Hepatocyte (in vitro differentiated cells): ENCODE measurements at places on chromosomes 6 and 20.

GRCh38 chr6:148374040-148374774, 31.6 kb downstream of the SASH1 start:
- no peak for DNase-seq

- DNase-seq = no peak
Observed at GRCh38 chr20:44720621-44720996, 5.4 kb downstream of the CCN5 start.

- no peak for DNase-seq
Observed at GRCh38 chr6:41441598-41442351, 104.4 kb upstream of the FOXP4 start.

DNA sequence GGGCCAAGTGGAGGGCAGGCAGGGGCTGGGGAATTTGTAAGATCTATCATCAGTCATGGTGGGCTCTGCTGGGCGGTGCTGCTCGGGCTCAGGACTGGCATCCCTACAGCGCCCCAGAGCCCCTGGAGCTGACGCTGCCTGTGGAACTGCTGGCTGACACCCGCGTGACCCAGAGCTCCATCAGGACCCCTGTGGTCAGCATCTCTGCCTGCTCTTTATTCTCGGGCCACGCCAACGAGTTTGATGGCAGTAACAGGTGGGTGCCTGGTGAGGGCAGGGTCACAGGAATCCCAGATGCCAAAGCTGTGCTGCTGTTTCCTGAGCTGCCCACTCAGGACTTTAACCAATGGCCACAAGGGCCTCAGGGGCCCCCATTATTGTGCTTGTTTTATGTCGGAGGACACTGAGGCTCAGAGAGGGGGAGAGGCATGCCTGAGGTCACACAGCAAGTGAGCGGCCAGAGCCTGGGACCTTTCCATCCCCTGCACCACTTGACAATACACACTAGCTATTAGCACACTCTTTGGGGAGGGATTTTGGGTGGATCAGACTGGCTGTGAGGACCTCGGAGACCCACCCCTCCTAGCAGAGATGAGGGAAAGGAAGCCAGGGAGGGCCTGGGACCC, 6.3 kb downstream of the BPIFB2 start:
- DNase-seq = no peak

DNA sequence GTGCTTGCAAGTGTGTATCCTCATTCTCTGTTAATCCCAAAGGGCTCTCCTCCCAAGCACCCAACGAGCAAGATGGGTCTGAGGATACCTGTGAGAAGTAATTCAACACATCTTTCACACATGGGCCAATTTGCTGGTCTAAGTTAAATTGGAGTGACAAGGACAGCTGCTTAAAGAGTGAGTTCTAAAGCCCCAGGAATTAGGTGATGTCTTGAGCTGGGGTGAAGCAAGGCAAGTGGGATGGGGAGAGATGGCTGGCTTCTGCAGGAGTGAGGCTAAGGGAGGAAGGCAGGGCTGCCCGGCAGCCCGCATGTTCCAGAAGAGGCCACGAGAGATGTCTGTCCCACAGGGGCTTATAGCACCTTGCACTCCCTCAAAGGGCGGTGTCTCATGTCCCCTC, 288.5 kb downstream of the CDH26 start:
- DNase-seq = no peak

- DNase-seq = no peak
Observed at GRCh38 chr6:135651964-135652755, 154.6 kb upstream of the AHI1 start.

DNA sequence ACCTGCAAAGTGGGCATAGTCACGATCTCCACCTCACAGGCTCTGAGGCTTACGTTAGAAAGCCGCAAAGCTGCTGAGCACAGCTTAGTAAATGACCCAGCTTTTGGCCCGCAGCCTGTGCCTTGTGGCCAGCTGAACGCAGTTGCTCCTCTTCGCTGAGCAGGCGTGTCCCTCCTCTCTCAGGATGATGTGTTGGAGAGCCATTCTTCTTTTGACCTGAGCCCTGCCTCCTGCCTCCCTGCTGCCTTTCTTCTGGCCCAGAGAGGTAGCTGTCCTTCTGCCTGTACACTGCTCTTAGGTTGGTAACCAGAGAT, 47.6 kb upstream of the MYL9 start:
- DNase-seq = no peak

DNA sequence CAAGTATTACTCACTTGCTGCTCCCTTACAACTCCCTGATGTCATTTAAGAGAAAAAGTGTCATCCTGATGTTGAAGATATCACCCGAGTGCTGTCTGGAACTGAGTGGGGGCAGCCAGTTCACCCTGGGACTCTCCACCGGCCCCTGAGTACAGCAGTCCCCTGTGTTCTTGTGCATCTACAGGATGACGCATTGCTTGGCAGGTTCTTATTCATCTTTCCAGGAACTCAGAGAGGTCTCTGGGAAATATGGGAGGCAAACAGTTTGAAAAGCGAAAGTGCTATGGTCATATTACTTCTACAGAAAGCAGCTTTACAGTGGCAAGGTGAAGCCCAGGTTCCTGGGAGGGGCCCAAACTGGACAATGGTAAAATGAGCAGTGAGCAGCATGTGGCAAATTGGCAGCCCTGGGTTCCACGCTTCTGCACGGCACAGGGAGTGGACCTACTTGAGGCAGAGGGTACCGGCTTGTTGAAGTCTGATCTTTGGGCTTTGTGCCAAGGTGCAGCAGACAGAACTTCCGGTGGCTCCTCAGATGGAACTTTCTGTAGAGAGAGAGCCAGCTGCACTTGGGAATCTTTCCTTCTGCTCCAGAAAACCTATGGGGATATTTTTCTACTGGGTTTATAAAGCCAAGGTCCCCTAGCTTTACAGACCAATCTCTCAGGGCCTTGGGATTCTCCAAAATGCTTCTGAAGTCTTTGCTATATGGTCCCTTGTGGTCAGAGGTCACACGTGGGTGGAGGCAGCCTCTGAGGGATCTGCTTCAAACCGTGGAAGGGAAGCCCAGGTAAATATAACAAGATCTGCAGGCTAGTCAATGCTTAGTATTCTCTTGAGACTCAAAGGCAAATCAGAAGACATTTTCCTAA, 128.3 kb downstream of the MAP3K7 start:
- no peak for DNase-seq

GRCh38 chr6:30991891-30992290, 8.4 kb downstream of the MUC21 start:
- no peak for DNase-seq

- DNase-seq = no peak
Observed at GRCh38 chr6:2659882-2660281, 90.8 kb downstream of the MYLK4 start.

- no peak for DNase-seq
Observed at GRCh38 chr6:355373-356208, 36.0 kb upstream of the IRF4 start.

DNA sequence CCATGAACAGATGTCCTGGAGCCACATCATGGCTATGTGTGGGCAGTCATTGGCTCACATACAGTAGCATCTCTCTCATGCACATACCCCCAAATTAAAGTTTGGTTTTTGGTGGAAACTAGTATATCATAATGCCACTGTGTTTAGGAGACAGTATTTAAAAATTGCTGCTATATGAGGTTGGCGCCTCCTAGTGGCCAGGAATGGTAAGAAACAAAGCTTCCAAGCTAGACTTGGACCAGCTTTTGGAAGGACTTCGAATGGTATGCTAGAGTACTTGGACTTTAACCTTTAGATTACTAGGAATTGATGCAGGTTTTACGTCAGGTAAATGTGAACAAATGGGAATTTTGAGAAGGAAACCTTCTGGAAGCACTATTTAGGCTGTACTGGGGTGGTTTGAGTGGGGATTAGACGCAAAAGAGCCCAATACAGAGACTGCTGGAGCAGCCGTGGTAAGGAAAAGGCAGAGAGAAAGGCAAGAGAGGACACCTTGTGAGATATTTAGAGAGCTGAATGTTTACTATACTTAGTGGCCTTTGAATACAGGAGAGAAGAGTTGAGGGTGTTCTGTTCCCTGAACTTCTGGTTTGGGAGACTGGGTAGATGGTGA, 23.8 kb downstream of the PRSS35 start:
- peak; percentile 68 for DNase-seq

GRCh38 chr6:147185216-147185615, 19.0 kb upstream of the STXBP5 start:
- no peak for DNase-seq

DNA sequence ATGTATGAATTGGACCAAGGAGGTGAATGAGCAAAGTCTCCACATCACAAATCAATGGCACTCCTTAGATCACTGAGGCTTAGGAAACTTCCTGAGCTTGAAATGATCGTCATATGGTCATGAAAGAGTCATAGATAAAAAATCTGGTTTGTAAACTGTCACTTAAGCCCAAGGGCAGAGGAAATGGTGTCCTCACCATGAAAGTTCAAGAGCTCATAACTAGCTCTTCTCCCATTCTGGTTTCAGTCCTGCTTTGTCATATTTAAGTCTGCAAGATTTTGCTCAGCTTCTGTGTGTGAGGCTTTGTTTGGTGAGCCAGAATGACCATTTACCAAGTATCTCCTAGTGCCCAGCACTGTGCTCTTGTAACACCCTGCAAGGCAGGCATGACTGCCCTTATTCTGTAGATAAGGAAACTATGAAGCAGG, 60.5 kb downstream of the GJA10 start:
- DNase-seq = no peak

GRCh38 chr6:27922949-27923348, 10.8 kb upstream of the OR2B2 start:
- DNase-seq = no peak

DNA sequence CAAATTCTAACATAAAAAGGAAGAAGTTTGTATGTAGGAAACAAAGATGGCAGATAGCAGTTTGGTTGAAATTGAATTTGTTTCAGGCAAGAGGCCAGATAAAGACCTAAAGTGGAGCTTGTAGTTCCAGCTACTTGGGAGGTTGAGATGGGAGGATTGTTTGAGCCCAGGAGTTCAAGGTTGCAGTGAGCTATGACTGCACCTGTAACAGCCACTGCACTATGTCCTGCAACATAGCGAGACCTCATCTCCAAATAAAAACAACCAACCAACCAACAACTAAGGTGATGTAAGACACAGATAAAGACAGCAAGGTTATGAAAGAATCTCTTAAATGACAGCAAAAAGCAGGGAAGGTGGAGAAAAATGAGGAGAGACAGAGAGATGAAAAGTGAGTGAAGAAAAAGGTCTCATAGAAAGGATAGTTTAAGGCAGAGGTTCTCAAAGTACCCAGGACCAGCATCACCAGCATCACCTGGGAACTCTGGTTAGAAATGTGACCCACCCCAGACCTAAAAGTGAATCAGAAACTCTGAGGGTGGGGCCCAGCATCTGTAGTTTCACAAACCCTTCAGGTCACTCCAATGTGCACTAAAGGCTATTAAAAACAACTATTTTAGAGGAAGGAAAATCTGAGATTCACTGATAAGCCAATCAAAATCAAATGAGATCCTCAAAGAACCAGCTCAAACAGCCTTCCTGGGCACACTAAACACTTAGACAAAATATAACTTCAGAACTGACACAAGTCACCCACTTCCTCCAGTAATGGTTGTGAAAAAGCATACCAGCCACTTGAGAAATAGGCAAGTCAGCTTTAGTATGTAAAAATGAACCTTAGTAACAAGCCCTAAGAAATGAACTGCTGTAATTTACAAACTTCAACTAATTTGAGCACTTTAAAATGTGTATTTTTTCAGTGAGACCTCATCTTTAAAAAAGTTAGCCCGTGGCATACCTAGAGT, 57.6 kb downstream of the FAM184A start:
- no peak for DNase-seq

DNA sequence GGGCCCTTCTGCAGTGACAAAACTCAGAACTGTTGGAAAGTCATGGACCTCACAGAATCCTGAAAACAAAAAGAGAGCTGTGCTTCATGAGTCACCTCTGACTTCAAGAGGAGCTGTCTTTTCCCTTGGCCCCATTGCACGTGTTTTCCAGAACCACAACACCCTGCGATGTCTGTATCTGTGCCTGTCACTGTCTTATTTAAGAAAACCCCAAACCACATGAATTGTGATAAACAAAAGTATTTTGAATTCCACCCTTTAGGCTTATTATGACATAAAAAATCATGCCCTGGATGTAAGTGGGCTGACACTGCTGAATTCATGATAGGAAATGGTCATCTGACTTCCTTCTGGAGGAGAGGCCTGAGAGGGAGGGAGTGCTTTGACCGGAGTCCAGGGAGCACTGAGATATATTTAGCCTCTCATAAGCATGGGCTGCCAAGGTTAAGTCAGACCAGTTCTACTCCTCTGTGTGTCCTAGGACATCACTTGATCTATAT, 96.4 kb upstream of the DUSP22 start:
- peak; percentile 36 for DNase-seq

DNA sequence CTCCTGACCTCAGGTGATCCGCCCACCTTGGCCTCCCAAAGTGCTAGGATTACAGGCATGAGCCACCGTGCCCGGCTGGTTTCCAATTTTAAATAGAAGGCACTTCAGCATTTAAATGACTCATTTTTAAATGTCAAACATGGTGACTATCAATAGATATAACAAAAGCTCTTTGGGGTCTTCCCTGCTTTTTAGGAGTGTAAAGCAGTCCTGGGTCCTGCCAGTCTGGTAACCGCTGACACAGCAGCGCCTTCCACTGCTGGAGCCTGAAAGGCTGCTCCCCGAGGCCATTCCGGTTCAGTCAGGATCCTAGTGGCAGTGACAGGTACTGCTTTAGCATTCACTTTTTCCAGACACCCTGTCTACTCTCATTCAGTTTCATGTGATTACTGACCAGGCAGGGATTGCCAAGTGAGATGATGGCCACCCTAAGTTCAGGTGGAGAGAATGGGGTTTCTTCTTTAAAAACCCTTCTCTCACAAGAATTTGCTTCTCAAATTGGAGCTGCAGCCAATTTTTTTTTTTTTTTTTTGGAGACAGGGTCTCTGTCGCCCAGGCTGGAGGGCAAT, 5.1 kb downstream of the DIDO1 start:
- peak; percentile 85 for DNase-seq

DNA sequence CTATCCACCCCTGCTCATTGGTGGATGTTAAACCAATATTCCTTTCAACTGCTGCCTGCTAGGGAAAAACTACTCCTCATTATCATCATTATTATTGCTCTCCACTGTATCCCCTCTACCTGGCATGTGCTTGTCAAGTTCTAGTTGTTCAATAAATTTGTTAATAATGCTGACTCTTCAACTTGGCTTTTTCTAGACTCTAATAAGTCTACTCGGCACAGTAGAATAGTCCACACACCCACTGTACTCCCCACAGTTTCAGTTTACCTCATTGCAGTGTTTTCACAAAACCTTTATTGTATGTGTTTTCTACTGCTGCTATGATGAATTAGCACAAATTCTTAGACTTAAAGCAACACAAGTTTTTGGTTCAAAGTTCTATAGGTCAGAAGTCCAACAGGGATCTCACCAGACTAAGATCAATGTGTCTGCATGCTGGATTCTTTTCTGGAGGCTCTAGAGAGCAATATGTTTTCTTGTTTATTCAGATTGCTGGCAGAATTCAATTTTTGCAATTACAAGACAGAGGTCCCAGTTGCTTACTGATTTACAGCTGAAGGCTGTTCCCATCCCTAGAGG, 13.1 kb downstream of the BTN3A1 start:
- no peak for DNase-seq

DNA sequence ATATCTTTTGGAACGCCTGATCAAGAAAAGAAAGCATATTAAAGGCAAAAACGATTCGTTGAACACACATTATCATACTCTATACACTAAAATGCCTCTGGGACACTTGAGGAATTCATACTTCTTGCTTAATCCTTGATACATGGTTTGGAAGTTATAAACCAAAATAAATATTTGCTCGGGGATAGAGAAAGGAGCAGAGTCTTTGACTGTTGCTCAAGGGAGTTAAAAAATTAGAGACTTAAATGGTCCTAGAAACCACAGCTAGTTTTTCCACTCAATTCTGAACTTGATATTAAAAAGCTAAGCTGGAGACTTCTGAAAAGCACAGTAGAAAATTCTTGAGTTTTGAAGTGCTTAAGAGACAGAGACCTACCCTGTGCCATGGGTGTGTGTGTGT, 98.9 kb downstream of the BCKDHB start:
- no peak for DNase-seq
